ENCODE measurements at places on chromosomes 7 and 10.

GRCh38 chr7:151683615-151684407 is 164.1 kb upstream of the RHEB start:
- DNase-seq, result no peak

- DNase-seq, result no peak
These were observed 50.6 kb downstream of the PRTFDC1 start for GRCh38 chr10:24901686-24902399.

- DNase-seq, result no peak
These were observed 11.2 kb upstream of the ARPC1B start for GRCh38 chr7:99363286-99363685.

DNA sequence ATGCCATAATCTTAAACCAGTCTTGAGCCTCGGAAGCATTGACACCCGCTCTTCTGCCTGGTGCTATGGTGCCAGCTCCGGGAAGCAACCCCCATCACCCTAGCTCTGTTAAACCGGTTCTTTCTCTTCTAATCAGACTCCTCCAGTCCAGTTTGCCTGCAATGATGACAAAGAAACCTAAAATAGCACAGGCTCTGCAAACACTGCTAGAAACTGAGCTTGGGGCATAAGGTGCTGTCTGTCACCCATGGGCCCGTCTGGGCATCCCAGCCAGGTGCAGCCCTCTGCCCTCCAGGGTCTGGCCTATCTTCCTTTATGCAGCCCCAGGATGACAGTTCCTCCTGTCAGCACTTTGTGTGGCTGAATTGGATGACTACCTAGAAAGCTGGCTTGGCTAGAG is 14.2 kb upstream of the CAMK2G start:
- no peak for DNase-seq

DNA sequence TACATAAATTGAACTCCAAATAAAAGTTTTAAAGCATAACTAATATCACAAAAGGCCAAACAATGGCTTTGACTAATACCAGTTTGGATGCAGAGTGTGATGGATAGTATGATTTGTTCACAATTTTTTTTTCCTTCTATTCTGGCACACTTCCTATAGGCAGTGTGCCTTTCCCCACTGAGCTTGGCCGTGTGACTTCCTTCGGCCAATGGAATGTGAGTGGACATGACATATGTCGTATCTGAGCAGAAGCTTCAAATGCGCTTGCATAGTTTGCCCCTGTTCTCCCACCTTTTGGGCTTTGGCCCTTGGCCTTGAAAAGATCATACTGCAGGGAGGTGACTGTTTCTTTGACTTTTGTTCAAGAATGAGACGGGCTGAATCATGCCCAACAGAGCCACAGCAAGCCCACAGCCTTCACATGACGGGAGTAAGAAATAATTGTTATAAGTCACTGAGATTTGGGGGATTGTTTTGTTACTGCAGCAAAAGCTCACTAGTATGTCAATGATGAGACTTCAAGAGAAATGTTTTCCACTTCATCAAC is 279.9 kb upstream of the NEBL start:
- no peak for DNase-seq

DNA sequence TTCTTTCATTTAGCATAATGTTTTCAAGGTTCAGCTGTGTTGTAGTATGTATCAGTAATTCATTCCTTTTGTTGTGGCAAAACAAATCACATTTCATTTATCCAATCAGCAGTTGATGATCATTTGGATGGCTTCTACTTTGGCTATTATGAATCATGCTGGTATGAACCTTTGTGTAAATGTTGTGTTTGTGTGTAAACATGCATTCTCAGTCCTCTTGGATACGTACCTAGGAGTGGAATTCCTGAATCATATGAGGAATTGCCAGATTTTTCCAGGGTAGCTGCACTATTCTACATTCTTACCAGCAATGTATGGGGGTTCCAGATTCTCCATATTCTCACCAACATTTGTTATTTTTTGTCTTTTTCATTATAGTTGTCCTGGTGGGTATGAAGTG is 578.5 kb upstream of the MKI67 start:
- no peak for DNase-seq

- DNase-seq, result no peak
These were observed 76.9 kb upstream of the LANCL2 start for GRCh38 chr7:55288070-55288824.

DNA sequence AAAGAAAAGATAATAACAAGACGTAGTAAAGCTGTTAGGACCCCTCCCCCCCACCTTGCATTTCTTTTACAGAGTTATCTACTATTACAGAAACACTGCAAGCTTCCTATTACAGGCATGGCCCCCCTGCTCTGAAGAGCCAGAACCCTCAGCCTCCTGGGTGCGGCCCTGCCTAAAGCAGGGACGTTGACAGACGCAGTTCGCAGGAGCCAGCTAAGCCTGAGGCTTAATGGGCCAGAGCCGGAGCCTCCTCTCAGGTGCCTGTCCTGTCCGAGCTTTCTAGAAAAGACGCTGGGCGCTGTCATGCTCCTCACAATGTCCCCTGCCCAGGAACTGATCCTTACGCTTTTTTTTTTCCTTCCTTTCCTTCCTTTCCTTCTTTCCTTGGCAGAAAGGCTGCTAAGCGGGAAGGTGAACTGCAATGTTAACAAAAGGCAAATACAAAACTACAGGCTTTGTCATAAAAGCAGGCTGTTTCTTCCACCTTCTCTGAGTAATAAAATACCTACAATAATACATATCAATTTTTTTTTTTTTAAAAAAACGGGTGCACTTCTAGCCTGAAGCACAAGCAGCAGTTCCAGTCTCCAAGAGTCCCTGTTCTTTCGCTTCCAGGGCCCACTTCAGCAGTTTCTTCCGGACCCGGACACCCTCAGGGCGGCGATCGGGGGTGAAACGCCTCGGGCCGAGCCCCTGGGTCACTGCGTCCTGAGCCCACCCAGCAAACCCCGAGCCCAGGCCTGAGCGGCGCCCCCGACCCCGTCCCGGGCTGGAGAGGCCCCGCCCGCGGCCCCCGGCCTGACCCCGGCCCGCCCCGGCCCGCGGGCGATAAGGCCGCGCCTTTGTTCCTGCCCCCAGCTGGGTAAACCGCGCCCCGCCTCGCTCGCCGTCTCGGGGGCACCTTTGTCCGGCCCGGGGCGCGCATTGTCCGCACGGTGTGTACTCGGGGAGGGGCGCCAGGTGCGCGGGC is 11.2 kb downstream of the MNX1 start:
- peak; percentile 69 for DNase-seq

DNA sequence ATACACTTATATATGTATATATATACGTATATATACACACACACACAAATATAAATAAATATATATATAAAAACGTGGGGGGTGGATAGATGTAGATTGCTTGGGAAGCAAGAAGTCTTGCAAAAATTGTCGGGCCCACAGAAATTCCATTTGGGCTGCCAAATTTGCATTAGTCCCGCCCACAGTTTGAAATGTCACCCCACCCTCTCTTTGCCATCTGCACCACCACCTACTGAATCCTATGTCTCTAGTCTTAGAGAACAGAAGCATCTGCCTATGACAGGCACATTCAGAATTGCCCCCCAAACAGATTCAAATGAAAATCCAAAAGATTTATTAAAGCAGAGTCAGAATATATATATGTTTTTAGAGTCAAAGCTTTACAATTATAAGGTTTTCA is 25.6 kb upstream of the CACNA2D1 start:
- no peak for DNase-seq

DNA sequence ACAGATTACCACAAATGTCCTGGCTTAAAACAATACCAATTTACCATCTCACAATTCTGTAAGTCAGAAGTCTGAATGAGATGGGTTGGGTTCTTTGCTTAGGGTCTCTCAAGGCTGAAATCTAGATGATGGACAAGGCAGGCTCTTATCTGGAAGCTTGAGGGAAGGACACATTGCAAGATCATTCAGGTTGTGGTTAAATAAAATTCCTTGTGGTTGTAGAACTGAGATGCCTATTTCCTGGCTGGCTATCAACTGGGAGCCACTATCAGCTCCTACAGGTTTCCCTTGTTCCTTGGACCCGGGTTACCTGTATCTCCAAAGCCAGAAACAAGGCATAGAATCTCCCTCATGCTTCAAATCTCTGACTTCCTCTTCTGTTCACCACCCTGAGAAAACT is 148.4 kb downstream of the MDFIC start:
- DNase-seq, result no peak

DNA sequence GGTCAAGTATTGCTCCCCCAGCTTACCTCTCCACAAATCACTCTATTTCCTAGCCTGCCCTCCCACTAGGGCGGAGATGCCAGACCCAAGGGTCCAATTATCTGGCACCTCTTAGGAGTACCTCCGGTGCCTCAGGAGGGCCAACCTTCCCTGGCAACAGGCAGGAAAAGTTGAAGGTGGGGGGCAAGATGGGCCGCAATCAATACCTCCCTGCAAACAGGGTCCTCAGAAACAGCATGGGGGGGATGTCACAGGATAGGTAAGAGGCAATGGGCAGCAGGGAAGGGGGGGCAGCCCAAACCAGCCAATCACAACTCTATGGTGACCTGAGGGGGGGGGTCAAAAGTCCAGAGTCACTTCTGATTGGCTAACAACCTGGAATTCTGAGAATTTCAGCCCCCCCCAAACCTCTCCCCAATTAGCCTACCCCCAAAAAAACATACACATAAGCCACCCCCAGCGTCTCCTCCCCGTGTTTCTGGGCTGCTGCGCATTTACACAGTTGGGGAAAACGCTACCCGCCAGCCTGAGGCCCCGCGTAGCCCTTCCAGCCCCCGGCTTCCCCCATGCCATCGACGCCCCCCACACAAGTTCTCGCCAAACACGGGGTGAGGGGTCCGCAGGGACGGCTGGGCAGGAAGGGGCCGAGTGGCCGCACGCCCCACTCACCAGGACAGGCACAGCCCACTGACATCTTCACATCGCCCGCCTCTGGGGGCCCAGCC is 589 bp downstream of the LDB1 start:
- peak; percentile 54 for DNase-seq

DNA sequence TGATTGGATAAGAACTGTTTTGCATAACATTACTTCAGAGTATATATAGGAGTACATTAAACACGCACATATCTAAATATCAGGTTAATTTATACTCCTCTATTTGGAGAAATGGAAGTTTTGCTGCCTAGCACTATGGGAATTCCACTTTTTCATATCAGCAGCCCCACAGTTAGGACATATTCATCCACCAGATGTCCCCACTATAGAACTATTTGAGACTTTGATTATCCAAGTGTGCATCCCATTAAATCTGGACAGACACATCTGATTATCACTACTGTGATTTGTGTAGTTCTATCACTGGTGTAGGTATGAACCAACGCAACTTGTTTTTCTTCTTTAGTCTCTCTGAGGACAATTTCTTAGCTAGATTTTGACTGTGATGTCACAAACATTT is 345.7 kb downstream of the THSD7A start:
- no peak for DNase-seq

GRCh38 chr7:143368387-143368786 is 5.9 kb upstream of the FAM131B start:
- no peak for DNase-seq

DNA sequence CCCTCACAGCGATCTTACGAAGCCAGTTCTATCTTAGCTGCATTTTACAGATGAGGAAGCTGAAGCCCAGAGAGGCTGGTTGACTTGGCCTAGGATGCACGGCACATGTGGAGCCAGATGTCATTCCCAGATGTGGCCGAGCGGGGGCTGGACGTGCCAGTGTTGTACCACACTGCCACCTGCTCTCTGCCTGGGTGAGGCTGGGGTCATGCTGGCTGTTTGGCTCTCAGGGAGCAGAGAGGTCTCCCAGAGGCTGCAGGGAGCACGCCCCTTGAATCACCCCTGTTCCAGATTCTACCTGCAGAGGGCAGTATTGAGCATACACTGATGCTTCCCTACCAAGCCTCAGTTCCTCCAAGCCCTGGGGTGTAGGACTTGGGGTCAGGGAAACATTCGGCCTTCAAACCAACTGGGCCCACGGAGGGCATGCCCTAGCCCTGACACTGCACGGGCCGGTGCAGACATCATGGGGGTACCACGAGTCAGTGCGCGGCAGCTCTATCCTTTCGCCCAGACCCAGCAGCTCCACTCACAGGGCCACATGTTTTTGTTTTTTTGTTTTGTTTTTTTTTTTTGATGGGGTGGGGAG is 3.8 kb upstream of the GTF2IRD1 start:
- DNase-seq, result peak; percentile 46

DNA sequence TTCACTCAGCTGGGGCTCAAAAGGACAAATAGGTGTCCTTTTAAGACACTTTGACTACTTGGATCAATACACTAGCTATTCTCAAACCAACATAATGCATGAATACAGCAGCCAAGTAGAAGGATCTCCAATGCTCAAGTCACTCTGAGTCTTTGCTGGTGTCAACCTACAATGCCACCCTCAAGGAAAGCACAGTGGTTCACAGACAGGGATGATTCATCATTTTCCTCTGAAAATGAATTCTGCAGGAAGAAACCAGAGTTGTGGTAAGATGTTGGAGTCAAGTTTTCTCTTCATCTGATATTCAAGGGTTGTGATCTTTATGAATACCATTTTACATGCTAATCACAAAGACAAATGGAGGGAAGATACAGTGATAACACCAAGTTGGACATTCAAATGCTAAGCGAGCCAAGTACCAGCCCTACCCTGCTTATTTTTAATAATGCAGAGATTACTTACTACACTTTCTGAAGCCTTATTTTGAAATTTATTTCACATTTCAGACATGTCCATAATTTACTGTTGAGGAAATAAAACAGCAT is 143.1 kb upstream of the FGFR2 start:
- no peak for DNase-seq

- DNase-seq, result no peak
These were observed 101.1 kb downstream of the ELAPOR2 start for GRCh38 chr7:86958380-86958779.

DNA sequence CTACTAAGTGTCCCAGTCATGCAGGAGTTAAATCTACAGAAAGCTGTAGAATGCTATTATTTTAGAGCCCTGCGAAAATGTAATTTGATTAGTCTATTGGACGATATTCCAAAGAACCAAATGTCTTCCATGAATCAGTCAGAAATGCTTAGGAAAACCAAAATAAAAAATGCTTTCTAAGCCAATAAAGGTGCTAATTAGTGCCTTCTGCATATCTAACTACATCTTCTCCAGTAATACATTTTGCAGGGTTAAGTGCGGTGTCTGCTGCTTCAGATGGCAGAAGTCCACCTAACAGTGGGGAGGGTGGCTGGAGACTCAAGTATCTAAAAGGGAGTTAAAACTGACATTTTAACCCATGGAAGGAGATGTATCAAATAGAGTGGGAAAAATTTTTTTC is 50.1 kb downstream of the ITPRID1 start:
- no peak for DNase-seq

DNA sequence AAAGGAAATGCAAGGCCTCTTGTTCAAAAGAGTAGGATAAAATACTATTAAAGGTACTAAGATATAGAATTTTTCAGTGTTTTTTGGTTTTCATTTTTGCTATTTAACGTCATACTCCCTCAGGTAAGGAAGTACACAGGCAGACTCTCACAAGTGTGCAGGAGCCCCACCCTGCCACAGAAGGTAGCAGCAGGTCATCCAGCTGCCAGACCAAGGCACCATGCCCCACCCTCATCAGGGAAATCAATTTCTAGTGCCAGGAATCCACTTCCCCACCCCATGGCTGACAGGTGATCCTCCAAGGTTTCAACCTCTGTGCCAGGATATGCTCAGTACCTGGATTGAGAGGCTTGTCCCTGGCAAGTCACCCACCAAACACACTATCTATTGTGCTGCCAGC is 712.9 kb downstream of the SORCS3 start:
- no peak for DNase-seq
